Retina (tissue), 1 donor: ENCODE measurements at places on chromosomes 2 and 18.
A peak's percentile ranks its signal among the peaks of the same experiment; 100 is the strongest.

- no peak for DNase-seq
These were observed 4.2 kb upstream of the AP1S3 start for GRCh38 chr2:223841436-223842190.

DNA sequence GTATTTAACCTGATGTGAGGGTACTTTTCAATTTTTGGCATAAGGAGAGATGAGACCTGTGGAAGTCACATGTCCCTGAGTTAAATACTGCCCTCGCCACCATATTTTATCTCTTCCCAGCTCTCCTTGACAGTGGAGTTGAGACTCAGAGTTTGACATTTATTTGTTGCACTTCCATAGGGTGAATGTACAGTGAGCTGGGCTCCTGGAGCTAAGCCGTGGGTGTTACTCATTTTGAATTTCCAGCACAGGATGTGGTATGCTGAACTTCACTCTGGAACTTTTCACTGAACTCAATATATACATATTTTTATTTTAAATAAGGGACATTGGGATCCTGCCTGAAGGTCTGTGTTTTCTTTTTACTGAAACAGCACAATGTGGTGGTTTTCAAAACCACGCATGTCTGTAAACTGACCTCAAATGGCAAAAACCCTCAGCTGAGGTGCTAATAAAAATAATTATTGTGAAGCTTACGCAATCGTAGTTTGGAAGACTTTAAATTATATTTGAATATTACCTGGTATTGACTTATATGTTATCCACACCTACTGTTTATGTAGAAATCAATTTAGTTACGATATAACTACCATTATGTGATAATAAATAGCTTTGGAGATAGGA, 12.1 kb downstream of the RNF144A start:
- DNase-seq, result no peak

- no peak for DNase-seq
These were observed 12.2 kb downstream of the ARPC2 start for GRCh38 chr2:218229239-218229638.

GRCh38 chr2:60553495-60554073, at the start of gene BCL11A:
TSS of gene BCL11A (minus strand) at chr2:60553654. CDS start at chr2:60553270, 384 bp downstream.
- peak; percentile 93 for DNase-seq

- no peak for DNase-seq
These were observed 65.6 kb upstream of the REV1 start for GRCh38 chr2:99555404-99555803.

GRCh38 chr18:75230163-75231052, 19.8 kb downstream of the TSHZ1 start:
- no peak for DNase-seq

GRCh38 chr2:18927525-18928232, 338.3 kb upstream of the NT5C1B start:
- DNase-seq, result no peak

- DNase-seq, result no peak
These were observed 489.5 kb downstream of the IRS1 start for GRCh38 chr2:226310146-226310545.

GRCh38 chr2:3159782-3160545, 217.7 kb downstream of the EIPR1 start:
- DNase-seq, result peak; percentile 45

DNA sequence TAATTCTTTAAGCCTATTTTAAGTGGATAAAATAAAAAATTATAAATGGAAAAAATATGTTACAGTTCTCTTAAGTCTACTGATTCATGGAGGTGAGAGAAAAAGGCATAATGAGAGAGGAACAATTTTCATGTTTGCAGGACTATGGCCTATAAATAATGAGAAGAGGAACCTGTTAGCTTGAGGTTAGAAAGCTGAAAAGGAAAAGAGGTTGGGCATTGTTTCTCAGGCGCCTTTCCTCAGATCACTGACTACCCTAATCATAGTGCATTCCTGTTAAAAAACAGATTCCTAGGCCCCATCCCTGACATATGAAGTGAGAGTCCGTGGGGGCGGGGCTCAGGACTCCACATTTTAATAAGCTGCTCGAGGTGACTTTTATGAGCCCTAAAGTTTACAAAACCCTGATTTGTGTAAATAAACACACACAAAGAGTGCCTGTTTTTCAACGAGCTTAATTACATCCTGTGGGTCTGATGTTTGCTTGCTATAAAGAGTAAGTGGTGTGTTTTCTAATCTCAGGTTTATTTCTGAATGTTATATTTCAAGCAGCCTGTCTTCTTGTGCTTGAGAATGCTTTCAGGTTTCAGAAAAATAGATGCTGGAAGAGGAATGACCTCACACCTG, 335.5 kb downstream of the CLIP4 start:
- DNase-seq, result no peak

- DNase-seq, result no peak
These were observed at the start of gene NAT8 for GRCh38 chr2:73642338-73643018. TSS of gene NAT8 (minus strand) at chr2:73642422. CDS start at chr2:73641628, 794 bp downstream.

GRCh38 chr2:161044095-161044865, 115.9 kb upstream of the TANK start:
- DNase-seq, result no peak

- peak; percentile 13 for DNase-seq
These were observed 32.3 kb downstream of the MYO5B start for GRCh38 chr18:50162486-50163304.

- DNase-seq, result no peak
These were observed 394.2 kb upstream of the TNP1 start for GRCh38 chr2:217254111-217254510.

DNA sequence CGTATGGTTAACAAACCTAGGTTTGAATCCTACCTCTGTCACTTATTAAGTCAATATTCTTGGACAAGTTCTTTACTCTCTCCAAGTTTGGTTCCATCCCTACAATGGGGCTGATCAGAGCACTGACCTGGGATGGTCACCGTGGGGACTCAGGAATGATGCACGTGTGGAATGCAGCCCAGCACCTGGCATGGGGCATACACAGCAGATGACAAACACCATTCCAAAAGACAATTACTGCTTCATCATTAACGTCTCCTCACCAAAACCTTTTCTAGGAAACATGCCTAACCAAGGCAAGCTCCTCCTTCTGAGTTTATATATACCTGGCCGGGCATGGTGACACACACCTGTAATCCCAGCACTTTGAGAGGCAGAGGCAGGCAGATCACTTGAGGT, 532.9 kb upstream of the ID2 start:
- no peak for DNase-seq

GRCh38 chr2:32951672-32952071, 4.9 kb downstream of the LTBP1 start:
- no peak for DNase-seq

DNA sequence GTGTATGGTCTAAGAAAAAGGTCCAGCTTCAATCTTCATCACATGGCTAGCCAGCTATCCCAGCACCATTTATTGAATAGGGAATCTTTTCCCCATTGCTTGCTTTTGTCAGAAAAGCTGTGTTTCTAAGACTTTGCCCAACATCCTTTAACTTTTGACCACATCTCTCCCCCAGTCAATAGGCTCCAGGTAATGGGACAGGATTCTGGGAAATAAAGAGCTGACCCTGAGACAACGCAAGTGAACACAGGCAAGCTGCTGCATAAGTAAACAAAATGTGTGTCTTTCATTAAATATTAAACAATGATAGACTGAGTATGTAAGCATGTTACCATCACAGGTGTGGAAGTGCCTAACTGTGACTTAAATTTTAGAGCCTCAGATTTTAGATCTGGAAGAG, 23.0 kb downstream of the FAM110C start:
- DNase-seq, result no peak

GRCh38 chr18:57518533-57518932, 68.0 kb downstream of the FECH start:
- DNase-seq, result no peak

DNA sequence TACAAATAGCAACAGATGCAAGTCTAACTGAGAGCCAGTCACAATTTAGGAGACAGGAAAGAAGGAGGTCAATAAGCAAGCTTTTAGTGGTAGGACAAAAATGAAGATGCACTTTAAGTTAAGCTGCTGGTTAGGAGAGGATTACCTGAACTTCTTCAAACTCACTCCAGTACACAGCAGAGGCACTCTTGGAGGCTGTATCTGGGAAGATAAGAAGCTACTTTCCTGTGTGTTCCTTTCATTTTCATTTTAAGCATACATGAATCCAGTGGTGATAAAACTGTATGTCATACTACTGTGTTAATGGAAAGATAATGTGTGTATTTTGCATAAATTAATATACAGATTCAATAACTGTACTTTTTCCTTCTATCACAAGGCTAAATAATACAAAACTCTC, 49.6 kb downstream of the HYCC2 start:
- DNase-seq, result no peak

DNA sequence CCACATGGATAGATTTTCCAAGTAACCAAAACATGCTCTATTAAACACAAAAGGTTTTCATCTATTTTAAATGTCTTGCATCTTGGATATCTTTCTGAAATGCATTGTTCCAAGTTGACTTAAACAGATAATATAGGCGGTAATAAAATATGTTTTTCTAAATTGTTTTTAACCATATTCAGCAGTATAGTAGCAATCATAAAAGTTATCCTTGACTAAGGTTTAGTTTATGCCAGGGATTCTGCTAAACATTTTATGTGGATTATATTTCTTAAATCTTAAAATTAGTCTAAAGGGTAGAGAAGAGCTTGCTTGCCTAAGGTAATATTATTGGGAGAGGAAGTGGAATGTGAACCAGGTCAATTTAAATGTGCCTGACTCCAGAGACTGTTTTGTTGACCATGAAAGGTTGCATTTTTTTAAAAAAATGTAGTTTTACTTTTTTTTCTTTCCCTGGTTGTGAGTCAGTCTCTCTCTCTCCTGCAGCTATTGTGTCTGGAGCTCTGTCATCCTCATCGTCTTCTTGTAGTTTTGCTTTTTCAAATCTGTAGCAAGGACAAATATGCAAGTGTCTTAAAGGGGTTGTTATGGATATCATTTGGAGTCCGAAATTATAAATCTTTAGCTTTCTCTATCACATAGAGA, 309.1 kb upstream of the COL3A1 start:
- DNase-seq, result no peak

GRCh38 chr2:151943461-151943860, 115.2 kb upstream of the ARL5A start:
- no peak for DNase-seq

DNA sequence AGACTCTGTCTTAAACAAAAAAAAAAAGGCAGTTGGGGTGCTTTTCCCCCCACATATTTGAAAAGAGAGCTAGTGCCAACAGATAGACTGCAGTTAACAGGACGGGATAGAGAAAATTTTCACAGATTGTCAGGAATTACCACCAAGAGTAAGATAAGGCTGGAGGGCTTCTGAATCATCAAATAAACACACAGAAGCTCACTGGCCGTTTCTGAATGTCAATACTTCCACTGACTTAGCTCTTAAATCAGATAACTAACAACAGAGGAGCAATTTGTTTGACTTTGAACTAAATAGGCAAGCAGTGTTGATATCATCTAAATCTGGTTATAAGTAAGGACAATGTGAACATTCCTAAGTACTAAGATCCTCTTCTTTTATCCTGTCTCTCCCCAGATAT, 34.7 kb downstream of the PIEZO2 start:
- no peak for DNase-seq

DNA sequence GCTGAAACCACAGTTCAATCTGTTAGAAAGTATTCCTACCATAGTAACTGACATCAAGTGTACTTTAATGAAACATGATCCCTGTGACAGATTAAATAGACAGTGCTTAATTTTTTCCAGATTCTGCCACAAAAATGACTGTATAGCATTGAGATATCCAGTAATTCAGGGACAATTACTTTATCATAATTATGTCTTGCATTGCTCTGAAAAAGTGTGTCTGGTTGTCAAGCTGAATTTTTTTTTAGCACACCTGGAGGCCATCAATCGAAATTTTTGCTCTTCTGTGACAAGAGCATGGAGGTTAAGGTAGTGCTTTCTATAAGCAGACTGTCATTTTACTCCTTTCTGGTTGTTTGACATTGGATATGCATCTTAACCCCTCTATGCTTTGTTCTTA, 1083.8 kb upstream of the NRXN1 start:
- no peak for DNase-seq

- DNase-seq, result no peak
These were observed 43.9 kb downstream of the ITGA6 start for GRCh38 chr2:172470958-172471922.

DNA sequence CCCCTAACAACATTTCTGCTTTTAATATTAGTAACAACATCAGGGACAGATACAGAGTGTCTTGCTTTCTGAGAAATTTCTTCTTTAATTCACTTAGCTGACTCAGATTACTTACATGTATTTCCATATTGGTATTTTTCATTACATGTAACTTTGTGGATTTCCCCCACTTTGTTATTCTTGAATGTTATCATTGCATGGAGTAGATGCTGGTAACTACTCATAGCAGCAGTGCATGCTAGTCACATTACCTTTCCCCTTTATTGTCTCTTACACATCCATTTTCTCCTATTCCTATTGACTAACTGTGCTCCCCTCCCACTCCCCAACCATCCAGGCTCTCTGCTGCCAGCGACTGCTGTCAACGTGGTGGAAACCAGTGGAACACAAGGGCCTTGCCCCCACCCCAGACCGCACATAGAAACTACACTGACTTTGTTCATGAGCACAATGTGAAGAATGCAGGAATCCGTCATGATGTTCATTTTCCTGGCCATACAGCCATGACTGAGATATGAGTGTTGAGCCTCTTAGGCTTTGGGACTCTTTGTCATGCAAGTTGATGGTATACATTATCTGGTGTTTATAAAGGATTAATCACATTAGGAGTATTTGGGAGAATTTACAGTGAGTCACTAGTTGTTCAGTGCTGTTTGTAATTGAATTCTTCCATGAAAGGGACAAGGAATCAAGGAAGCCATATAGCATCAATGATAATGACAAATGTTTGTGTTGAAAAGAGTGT, 91.0 kb downstream of the EPB41L5 start:
- DNase-seq, result no peak

DNA sequence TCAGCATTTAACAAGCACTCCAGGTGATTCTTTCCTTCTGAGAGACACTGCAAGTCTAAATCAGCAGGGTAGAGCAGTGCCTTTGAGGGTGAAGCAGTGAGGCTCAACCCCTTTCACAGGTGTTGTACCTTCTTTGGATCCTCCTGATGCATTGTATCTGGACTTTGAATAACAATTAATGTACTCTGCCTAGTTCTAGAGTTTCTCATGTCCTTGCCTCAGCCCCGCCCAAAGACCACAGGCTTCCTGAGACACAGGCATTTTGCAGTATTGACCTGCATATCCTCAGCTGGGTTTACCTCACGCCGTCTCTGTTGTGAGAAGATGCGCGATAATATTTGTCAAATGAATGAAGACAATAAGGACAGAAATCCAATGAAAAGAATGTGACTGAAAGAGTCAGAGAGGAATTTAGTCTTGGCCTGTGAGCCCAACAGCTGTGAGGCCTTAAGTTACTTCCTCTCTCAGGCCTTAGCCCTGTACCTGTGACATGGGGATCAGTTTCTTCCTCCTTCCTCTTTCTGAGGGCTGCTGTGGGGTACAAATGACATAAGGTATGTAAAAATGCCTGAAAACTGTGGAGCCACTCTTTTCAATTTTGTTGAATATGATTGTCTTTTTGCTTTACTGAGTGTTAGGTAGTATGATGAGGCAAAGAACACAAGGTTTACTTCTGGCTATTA, 43.7 kb downstream of the WIPF1 start:
- DNase-seq, result no peak
